NCI-H1694 treated with DMSO at 0.1 percent for 48 hours (cell line): ENCODE measurements at places on chromosomes 3 and 15.

- no peak for DNase-seq
Measured at GRCh38 chr15:68209735-68210408, 4.7 kb upstream of the CALML4 start.

DNA sequence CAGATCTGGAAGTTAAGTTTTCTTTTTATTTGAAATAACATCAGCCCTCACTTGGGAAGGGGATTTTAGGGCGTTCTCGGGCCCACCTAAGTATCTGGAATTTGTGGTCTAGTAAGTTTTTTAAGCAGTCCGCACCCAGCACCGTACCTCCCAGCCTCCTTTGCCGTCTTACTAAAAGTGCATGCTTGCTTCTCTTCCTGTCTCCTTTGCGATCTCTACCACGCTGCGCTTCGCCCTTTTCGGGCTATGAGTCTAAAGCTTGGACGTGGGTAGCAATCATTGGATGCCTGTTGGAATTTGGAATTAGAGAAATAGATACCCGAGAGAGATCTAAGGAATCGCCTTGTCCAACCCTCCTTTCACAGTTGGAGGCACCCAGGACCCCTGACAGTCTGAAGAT lies 1.1 kb downstream of the THSD4 start:
- no peak for DNase-seq

DNA sequence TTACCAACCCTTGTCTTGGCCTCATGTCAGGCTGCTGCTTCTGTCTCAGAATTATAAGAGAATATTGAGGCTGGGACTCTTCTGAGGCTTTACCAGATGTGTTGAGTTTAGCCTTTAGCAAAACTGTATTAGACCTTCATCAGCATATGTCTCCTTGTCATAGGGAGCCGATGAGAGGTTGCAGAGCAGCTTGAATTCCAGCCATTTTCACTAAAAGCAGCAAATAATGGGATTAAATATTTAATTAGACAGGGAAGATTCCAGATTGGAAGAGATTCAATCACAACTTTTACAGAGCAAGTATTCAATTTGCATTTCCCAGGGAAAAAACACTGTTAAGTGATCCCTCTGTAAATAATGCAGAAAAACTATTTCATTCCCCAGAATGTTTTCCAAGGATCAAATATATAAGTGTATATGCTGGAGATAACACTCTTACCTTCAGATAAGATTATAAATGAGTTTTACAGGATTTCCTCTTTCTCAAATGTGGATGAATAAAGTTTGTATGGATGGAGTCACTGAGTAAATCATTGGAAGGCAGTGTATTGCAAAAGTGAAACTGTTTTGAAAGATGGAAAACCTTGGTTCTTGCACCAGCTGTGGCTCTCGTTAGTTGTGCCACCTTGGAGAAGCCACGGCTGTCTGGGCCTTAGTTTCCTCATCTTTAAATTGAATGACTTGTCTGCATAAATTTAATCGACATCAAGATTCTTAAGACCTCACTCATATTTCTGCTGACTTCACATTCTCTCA lies 466.4 kb upstream of the SGO1 start:
- no peak for DNase-seq

DNA sequence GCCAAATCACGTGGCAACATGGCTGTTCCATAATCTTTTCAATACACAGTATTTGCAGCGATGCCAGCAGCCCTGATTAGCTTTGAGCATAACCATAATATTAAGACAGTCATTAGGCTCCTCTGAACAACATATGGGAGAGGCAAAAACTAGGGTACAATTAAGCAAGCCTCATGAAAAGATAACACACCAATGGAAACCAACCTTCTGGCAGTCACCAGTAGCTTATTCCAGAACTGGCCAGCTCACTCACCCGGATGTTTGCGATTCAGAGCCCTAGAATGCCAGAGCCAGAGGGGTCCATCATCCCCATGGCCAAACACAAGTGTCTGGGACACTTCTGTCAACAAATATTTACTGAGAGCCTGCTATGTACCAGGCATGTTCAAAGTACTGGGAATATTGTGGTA lies 48.8 kb upstream of the PLXND1 start:
- DNase-seq = no peak

GRCh38 chr3:51967384-51968169 lies at the start of gene PCBP4:
PCBP4 (minus strand) TSS chr3:51967454; CDS start chr3:51961240, 6,214 bp downstream.
- peak; percentile 12 for DNase-seq

GRCh38 chr3:119609301-119609700 lies 11.6 kb downstream of the PLA1A start:
- DNase-seq = no peak
